ENCODE measurements at places on chromosomes 3 and 15. TPM values are rescaled to one million over a fixed set of nuclear protein-coding genes. Genes with fewer than 3 reads are reported as not detected.

GRCh38 chr15:59251001-59251845 is 44.6 kb downstream of the LDHAL6B start:
- no peak for DNase-seq

GRCh38 chr3:183268366-183268765 is 15.3 kb downstream of the B3GNT5 start:
- no peak for DNase-seq

- DNase-seq: no peak
These were observed 126.7 kb downstream of the LPP start for GRCh38 chr3:188280627-188281026.

GRCh38 chr3:15475161-15475560 is 46.3 kb downstream of the COLQ start:
- no peak for DNase-seq

- no peak for DNase-seq
These were observed 45.3 kb downstream of the TCF12 start for GRCh38 chr15:56963710-56964109.

DLEC1 gene
- total RNA-seq: 0.14 TPM

GRCh38 chr15:56980473-56980872 is 62.0 kb downstream of the TCF12 start:
- DNase-seq: no peak

GRCh38 chr3:67940210-67940952 is 286.0 kb upstream of the SUCLG2 start:
- no peak for DNase-seq

- DNase-seq: no peak
These were observed 293.0 kb downstream of the OXSM start for GRCh38 chr3:26082911-26083310.

HIGD2B gene
- total RNA-seq: not detected

DNA sequence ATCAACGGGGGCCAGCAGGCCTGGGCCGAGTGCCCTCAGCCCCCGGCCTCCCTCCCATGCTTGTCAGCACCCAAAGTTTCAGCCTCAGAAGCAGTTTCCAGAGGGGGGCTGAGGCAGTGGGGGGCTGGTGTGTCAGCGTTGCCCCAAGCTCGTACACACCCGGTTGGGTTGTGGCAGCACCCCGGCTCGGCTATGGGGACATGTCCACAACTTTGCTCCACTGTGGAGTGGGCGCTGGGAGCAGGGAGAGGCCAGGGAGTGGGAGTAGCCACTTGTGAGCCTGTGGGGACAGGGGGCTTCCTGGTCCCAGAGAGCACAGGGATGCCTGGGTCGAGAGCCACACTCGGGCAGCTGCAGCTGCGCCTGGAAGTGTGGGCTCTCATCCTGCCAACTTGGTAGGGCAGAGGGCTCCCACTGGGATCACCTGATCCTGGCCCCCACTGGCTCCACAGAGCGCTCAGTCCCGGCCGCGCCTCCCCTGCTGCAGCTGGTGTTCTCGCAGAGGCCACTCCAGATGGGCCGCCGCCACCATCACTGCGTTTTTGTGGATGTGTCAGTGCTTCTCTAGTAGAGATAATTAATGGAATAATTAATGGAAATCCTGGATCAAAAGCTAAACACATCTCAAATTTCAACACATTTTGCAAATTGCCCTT is 75.1 kb downstream of the NR1D2 start:
- DNase-seq: peak; percentile 82

TMEM158 gene
- total RNA-seq: 22.7 TPM

C3orf80 gene
- 1.5 TPM for total RNA-seq

DNA sequence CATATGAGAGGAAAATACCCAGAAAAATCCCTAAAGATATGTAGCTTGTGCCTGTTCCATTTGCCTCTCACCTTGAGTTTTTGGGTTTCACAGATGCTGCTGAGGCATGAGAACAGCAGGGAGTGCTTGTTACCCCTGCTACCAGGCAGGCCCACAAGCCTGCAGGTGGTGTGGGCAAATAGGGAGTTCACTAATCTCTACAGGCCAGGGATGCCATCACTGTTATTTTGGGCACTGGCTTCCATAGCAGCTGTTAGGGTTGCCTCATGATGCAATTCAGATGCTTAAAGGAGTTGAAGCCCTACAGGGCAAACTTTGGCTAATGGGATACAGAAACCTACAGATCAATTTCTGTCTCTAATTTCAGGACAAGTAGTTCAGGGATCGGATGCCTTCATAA is 873.5 kb downstream of the OTOL1 start:
- no peak for DNase-seq

RAB6B gene
- total RNA-seq: 6.9 TPM

Measured in posterior vena cava (tissue), 2 donors.